ENCODE measurements at places on chromosomes 4 and X.
A peak's percentile ranks its signal among the peaks of the same experiment; 100 is the strongest.

- no peaks in the 10 kb centered on the region for H3K4me1 ChIP-seq
- H3K36me3 ChIP-seq = no peaks in the 10 kb centered on the region
- no peaks in the 10 kb centered on the region for H3K27me3 ChIP-seq
- H3K4me3 ChIP-seq = no peak overlapping the region
- no peak overlapping the region for H3K27ac ChIP-seq
- no peak for DNase-seq
Measured at GRCh38 chr4:85128246-85129204, 162.0 kb upstream of the WDFY3 start.

GRCh38 chr4:137583671-137584070, 51.4 kb upstream of the PCDH18 start:
- no peak overlapping the region for H3K4me3 ChIP-seq
- no peaks in the 10 kb centered on the region for H3K4me1 ChIP-seq
- no peaks in the 10 kb centered on the region for H3K36me3 ChIP-seq
- H3K27ac ChIP-seq = no peak overlapping the region

GRCh38 chr4:40212674-40213527, 16.1 kb downstream of the RHOH start:
- H3K27me3 ChIP-seq = no peaks in the 10 kb centered on the region
- peak overlapping the region; percentile 27 for H3K27ac ChIP-seq
- H3K4me3 ChIP-seq = peak overlapping the region; percentile 57
- H3K4me1 ChIP-seq = peaks cover 45% of the 10 kb centered on the region
- no peak for DNase-seq

DNA sequence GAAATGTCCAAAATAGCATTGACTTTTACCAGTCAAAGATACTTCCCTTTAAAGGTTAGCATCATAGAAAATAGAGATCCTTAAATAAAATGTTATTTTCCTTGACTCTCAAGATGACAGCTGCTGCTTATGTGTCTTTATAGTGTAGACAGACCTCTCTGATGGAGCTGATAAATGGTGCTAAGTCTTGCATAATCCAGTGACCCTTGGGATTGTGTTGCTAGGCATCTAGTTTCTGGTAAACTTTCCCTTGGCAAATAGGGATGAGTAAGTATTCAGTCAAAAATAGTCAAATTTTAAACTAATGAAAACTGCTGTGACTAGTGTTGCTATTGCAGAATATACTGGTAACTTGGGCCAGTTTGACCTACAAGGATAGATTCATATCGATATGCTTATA, 53.6 kb downstream of the MBNL3 start:
- no peak overlapping the region for H3K27ac ChIP-seq
- H3K4me1 ChIP-seq = no peaks in the 10 kb centered on the region
- DNase-seq = no peak
- H3K27me3 ChIP-seq = no peaks in the 10 kb centered on the region
- no peak overlapping the region for H3K4me3 ChIP-seq

DNA sequence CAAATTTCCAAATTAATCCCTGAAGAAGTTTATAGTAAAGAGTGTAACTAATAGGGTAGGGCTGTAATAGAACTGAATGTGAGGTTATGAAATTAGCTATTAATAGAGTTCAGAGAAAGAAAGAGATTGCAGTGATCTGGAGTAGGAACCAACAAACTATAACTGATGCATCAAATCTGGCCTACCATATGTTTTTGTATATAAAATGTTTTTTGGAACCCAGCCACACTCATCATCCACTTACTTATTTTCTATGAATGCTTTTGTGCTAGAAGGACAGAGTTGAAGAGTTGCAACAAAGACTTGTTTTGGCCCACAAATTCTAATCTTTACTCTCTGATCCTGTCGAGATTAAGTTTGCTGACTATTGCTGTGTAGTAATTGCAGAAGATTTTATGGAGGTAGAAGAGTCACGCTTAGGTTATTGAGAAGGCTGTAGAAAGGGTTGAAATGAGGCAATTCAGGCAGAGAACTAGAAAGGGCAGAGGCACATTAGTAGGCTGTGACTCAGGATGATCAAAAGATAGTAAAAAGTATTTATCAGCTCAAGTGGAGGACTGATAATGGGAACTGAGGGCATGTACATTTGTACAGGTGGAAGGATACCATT, 298.7 kb upstream of the EMCN start:
- H3K4me3 ChIP-seq = no peak overlapping the region
- DNase-seq = no peak
- no peaks in the 10 kb centered on the region for H3K36me3 ChIP-seq
- no peaks in the 10 kb centered on the region for H3K27me3 ChIP-seq

- no peak overlapping the region for H3K4me3 ChIP-seq
- no peaks in the 10 kb centered on the region for H3K4me1 ChIP-seq
- DNase-seq = no peak
Measured at GRCh38 chr4:185657183-185657582, 121.9 kb upstream of the PDLIM3 start.

DNA sequence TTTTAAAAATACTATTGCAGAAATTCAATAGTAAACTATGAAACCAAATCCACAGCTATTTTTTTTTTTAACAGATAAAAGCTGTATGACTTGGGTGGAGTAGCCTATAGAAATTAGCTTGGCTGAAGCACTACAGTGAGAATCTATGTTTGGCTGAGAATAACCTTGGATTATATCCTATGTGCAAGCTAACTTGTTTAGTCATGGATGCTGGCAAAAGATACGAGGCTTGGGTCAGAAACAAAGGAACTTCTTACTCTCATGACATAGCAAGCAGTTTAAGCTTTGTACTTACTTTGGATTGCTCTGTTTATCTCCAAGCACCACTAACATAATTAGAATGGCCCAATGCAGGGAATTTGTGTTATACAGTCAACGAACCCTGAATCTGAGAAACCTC, 119.2 kb upstream of the GRID2 start:
- H3K27me3 ChIP-seq = no peaks in the 10 kb centered on the region
- no peaks in the 10 kb centered on the region for H3K36me3 ChIP-seq
- no peak for DNase-seq
- no peak overlapping the region for H3K27ac ChIP-seq
